Testis (tissue), 5 donors: ENCODE measurements at places on chromosomes 1 and 21. TPM values are rescaled to one million over a fixed set of nuclear protein-coding genes. Genes with fewer than 3 reads are reported as not detected.

DNA sequence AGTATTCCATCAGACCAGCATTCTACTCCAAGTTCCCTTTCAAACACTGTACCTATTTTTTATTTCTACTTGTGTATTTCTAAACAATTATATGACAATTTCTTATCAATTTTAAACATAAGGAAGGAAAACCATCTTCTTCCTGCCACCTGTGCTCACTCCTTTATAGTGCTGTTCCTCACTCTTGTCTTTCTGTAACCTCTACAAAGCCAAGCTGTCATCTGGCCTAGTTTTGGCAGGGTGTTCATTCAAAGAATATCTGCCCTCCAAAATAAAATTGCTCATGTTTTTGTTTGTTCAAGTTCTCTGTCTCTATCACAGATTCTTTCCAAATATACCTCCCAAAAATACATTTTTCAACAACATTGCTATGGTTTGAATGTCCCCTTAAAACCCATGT lies 360.2 kb downstream of the VAV3 start:
- no peak overlapping the region for H3K4me3 ChIP-seq
- H3K4me1 ChIP-seq: no peaks in the 10 kb centered on the region
- H3K27me3 ChIP-seq: no peaks in the 10 kb centered on the region
- H3K27ac ChIP-seq: no peak overlapping the region
- no peak for DNase-seq
- no peaks in the 10 kb centered on the region for H3K36me3 ChIP-seq

DNA sequence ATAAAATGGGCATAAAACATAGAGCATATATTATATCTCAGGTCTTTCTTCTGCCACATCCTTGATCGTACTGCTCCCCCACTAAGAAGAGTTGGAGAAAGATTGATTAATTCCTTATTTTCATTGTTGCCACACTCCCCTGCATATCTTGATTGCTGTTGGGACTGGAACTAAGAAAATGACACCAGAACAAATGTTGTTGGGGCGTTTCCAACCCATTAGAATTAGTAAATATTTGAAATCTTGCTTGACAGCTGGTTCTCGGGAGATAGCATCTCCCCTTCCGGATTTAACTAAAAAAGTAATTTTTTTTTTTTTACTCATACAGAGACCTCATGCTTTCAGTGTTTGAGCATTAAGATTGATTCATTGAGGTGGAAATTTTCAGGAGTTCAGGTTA lies 493.0 kb upstream of the PLXNA2 start:
- no peak overlapping the region for H3K27ac ChIP-seq
- H3K36me3 ChIP-seq: no peaks in the 10 kb centered on the region
- H3K4me1 ChIP-seq: no peaks in the 10 kb centered on the region
- no peaks in the 10 kb centered on the region for H3K27me3 ChIP-seq
- no peak for DNase-seq

- H3K4me1 ChIP-seq: peaks cover 13% of the 10 kb centered on the region
- DNase-seq: no peak
- no peak overlapping the region for H3K4me3 ChIP-seq
Measured at GRCh38 chr1:41514381-41514780, 29.9 kb upstream of the EDN2 start.

DNA sequence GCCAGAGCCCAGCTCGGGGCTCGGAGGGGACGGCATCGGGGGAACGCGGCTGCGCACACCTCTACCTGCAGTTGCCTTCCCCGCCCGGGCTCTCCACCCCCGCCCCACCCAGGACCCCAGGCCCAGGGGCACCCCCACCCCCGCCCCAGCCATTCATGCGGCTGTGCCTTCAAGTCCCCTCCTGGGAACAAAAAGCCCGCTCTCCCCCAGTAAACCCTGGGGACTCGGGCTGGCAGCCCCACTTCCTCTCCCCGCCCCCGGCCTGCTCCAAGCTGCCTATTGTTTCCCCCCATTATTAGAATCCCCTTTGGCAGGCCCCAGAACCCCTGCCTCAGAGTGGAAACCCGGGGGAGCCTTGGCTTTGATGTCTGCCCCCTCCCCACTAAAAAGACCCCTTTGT lies 18.0 kb downstream of the MEGF6 start:
- H3K4me1 ChIP-seq: peaks cover 12% of the 10 kb centered on the region
- H3K36me3 ChIP-seq: no peaks in the 10 kb centered on the region
- no peak for DNase-seq
- H3K27ac ChIP-seq: no peak overlapping the region

GRCh38 chr21:17402937-17403336 lies 109.9 kb upstream of the CXADR start:
- no peaks in the 10 kb centered on the region for H3K36me3 ChIP-seq
- H3K4me3 ChIP-seq: no peak overlapping the region
- DNase-seq: no peak
- H3K4me1 ChIP-seq: no peaks in the 10 kb centered on the region

LAD1 gene
- total RNA-seq: 0.37 TPM

WNT3A gene
- total RNA-seq: 0.08 TPM
